NCI-H1092 treated with DMSO at 0.1 percent for 48 hours (cell line): ENCODE measurements at places on chromosomes 11 and 22.
A peak's percentile ranks its signal among the peaks of the same experiment; 100 is the strongest.

GRCh38 chr11:13917264-13917663, 45.3 kb upstream of the SPON1 start:
- no peak for DNase-seq

- DNase-seq = no peak
Measured at GRCh38 chr11:111759778-111760407, 6.3 kb downstream of the PPP2R1B start.

DNA sequence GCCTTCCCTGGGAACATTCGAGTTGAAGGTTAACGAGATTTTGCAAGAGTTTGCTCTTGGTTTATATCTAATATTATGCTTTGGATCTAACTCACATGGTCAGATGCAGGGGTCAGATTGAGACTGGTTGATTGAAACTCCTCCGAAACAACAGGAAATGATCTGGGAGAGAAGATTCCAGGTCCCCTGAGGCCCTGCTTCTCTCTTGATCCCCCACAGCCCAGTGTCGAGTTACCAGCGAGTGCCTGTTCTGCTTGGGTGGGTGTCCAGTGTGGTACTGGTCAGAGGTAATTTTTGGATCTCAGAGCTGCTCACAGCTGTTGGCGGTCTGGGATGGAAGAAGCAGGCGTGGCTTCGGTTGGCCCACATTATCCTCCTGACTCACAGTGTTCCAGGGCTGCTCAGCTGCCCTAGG, 9.2 kb downstream of the FBLN1 start:
- DNase-seq = no peak

DNA sequence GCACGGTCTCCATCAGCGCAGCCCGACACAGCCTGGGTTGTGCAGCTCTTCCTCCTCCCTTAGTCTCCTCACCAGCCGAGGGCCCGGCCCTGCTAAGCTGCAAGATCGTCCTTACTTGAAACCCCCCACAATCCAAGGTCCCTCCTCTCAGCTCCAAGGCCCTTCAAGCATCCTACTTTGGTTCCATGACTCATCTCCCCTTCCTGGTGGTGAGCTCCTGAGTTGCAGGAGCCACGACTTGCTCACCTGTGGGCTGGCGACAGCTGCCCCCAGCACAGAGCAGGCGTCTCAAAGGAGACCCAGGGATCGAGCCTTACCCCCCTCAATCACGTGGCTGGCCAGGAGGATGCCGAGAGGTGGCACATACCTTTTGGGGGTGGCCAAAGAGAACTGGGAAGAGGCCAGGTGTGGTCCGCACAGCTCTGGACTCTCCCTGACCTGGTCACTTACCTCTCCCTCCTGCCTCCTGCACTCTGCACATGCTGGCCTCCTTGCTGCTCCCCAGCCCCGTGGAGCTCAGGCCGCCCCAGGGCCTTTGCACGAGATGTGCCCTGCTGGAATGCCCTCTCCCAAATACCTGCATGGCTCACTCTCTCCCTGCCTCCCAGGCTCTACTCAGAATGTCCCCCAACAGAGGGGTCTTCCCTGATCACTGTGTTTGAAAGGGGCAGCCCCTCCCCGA, 35.2 kb upstream of the FADD start:
- no peak for DNase-seq

- no peak for DNase-seq
Measured at GRCh38 chr11:30758012-30758411, 171.9 kb upstream of the MPPED2 start.

DNA sequence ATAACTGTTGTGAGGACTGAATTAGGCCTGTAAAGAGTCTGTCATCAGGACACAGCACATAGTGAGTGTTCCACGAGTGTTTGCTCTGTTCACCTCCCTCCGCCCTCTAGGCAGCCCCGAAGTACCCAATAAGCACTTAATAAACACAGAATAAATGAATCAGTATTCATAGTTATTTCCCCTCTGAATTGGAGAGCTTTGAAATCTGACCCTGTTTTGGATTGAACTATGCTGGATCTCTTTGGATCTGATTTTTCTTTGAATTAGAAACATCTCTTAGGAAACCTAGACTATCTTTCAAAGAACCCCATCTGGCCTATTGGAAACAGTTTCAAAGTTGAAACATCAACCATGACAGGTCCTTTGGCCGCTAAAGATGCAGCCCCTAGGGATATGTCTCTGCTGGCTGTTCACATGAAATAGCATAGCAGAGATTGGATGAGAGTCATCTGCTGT, 615.5 kb downstream of the NTM start:
- no peak for DNase-seq

GRCh38 chr11:123487157-123487744, 57.2 kb downstream of the GRAMD1B start:
- DNase-seq = no peak

DNA sequence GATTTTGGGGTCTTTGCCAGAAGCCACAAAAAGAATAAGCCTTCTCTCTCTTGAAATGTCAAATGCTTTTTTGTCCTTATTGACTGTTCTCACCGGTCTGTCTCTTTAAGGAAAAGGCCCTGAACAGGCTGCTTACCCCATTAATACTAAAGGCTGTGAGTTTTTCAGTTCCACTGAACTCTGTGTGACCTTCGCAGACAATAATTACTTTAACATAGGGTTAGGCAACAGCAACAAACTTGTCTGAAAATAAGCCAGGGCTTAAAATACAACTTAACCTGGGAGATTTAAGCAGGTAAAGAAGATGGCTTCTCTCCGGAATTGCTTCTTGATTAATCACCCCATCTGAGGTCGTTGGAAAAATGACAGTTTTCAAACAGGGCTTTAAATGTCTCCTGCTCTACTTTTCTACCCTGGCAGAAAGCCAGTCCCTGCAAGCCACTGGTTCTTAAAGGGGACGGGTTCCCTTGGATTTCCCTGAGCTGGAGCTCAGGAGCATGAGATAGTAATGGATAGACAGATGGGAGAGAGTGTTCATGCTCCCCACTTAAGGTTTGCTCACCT, 69.4 kb downstream of the ARL14EP start:
- DNase-seq = no peak

- DNase-seq = no peak
Measured at GRCh38 chr11:65536412-65537295, 11.8 kb downstream of the SCYL1 start.

DNA sequence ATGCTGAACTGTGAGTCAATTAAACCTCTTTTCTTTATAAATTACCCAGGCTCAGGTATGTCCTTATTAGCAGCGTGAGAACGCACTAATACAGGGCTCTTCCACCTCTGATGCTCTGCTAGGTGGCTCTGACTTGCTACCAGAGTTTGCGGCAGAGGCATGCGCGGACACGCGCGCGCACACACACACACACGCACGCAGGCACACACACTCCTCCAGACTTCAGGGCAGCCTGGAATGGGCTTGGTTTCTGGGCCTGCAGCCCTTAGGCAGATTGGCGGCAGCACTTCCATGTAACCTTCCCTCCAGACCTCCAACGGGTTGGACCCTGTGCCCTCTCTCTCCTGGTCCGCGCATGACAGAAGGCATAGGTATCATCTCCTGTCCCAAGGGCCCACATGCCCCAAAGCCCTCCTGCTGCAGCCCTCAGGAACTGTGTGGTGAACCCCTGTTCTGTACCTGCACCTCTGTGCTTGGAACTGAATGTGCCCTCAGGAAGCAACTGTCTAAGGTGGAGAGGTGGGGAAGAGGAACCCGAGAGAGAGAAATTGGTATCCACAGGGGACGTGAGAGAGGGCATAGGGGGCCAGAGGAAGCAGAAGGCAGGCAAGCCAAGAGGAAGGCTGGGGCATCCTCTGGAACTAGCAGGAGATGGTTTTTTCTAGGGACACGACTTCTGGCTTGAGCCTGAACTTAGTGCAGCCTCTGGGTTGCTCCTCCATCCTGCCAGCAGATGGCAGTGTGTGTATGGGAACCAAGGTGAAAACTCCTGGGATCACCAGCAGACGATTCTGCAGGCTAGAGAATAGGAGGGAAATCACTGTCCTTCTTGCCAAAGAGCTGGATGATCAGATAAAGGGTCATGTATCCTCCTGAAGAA, 23.4 kb upstream of the RIC3 start:
- DNase-seq = peak; percentile 65

GRCh38 chr22:27489178-27489675, 312.3 kb downstream of the MN1 start:
- DNase-seq = no peak

DNA sequence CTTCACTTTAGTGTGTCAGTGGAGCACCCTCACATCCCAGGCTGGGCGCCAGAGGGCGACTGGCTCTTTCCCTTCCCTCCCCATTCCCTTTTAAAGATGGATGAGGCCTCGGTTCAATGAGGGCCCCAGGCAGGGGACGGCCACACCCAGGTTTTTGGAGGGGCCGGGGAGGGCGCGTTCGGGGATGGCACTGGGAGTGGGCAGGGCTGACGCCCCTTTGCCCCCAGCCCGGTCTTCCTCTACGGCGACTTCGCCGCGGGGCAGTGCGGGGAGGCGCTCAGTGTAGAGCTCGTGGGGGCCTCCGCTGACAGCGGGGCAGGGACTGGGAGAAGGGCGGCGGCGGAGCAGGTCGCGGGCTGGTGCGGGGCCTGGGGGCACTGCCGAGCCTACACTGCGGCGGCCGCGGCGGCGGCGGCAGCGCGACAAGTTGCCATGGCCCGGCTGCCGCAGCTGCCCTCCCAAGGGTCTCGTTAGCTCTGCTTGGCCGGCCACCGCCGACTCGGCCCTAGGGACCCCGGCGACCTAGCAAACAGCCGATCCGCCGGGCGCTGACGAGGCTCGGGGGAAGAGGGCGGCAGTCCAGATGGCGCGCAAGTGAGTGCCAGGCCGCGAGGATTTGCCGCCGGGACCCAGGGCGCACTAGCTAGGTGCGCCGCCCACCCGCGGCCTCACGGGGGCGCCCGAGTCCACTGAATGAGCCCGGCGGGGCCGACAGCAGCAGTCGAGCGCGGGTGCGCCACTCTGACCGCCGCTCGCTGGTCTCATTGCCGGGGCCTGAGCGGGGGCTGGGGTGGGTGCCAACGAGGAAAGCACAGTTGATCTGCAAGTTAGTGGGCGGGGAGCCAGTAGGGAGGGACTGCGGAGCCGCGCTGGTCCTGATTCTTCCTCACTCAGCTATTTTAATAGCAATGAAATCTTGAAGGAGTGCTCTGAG, 92.7 kb downstream of the RRM1 start:
- peak; percentile 78 for DNase-seq

DNA sequence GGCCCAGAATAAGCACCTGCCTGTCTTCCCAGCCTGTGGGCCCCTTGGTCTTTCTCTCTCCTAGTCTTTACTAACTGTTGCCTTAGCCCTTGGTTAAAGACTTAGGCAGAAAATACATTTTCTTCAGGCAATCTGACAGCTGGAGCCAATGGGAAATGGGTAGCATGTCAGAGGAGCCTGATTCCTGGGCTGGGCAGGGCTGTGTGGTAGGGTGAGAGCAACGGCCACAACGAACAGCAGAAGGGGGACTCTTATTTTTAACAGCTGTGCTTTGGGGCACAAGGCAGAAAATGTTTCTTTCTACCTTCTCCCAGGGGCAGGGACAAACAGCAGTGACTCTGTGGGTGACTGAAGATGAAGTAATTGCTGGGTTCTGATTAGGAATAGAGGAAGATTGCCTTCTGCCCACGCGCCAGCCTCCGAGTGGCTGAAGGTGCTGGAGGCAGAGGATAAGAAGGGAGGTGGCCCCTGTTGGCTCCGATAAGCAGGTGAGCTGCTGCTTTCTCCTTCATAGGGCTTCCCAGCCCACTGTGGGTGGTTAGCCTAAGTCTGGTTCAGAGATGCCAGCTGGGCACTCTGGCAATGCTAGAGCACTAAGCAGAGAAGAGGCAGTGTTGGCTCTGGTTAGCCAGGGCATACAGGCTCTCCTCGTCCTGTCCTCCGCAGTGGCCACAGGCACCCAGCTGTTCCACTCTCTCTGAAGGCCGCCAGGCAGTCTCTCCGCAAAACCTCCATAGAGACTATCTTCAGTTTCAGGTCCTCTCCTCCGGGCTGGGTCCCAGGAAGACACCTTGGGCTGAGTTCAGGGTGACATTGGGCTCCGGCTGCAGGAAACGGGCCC, 1.5 kb downstream of the YPEL4 start:
- DNase-seq = no peak
